AG08395 (cell line): ENCODE measurements at places on chromosomes 7 and 10.
A peak's percentile ranks its signal among the peaks of the same experiment; 100 is the strongest.

GRCh38 chr10:29951441-29951931 is 107.9 kb downstream of the JCAD start:
- DNase-seq, result no peak

DNA sequence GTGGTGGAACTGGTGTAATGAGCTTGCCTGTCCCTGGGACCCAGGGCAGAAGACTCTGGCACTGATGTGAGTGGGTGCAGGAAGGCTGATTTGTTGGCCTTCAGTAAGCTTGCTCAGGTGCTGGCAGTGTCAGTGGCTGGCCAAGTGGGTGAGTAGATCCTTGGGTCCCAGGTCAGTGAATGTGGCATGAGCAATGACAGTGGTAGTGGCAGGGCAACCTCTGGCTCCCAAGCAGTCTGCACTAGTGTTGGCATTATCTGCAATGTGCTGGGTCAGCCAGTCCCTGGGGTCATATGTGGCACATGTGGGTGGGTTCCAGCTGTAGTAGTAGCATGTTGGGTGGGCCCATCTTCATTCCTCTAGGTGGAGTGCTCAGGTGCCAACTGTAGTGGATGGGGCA is 640.9 kb upstream of the GRM3 start:
- DNase-seq, result no peak

DNA sequence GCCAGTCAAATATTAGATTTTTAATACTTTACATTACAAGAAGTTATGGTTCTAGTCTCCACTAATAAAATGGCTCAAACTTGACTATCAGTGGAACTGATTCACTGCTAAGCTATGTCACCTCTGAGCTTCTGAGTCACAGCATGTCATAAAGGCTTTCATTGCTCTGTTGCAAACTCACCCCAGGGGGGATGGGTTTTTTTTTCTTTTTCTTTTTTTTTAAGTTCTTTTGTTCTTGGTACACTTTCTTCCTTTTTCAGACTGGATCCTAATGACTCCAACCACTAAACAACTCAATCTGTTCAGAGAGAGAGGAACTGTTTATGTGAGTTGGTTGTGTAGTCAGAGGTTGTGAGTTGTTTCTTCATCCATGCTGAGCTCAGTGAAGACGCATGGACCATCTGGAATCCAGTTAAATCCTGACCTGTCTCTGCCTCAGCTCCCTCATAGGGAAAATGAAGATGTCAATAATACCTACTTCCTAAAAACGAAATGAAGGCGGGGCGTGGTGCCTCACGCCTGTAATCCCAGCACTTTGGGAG is 11.0 kb downstream of the MYOF start:
- peak; percentile 71 for DNase-seq

DNA sequence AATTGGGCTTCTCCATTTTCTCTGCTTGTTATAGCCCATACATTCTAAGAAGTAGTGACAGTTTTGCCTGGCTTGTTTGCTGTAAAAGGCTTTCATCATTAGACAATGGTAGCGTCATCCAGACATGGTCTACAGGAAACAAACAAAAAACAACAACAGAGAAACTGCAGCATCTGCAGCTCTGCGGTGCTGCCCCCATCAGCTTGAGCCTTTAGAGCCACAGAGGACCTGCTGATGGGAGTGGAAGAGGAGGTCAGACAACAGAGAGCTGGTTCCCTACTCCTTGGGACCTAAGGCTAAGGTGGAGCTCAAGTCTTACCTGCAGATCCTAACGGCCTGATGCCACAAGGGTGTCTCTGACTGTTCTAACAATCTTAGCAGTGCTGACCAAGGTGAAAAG is 3.1 kb downstream of the INA start:
- DNase-seq, result no peak

DNA sequence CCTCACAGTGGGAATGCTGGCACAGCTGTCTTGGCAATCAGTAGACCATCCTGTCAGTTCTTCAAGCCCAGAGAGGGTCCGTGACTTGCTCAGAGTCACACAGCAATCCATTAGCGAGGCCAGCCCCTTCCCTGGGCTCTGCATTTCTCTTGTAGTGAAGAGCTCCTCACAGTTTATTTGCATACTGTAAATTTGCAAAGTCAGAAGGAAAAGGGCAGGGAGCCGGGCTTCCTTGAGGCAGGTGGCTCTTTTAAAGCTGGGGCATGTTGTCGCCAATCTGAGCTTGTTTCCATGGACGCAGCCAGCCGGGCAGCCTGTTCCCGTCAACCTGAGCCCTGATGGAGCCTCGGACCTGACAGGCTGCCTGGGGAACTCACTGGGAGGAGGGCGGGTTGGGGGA is 123.4 kb downstream of the CUX1 start:
- no peak for DNase-seq

DNA sequence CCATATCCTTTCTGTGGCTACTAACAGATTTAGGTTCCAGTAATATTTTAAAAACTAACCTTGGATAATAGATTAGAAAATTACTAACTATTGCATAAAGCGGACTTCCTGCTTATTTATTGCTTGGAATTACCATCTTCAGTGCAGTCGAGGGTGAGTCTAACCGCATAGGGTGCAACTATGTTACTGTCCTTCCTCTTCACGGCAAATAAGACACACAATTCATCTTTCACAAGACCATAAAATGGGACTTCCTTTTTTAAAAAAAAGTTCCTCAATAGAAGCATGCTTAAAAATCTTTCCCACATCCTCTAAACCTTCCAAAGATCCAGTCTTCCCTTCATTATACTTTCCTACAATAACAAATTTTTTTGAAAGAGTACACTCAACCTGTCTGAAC is 2.1 kb downstream of the SLC25A40 start:
- DNase-seq, result no peak

GRCh38 chr7:107128217-107128616 is 40.6 kb upstream of the HBP1 start:
- no peak for DNase-seq

GRCh38 chr7:41448104-41448503 is 254.8 kb downstream of the INHBA start:
- no peak for DNase-seq

GRCh38 chr10:13938950-13939349 is 352.2 kb downstream of the PRPF18 start:
- DNase-seq, result peak; percentile 19

DNA sequence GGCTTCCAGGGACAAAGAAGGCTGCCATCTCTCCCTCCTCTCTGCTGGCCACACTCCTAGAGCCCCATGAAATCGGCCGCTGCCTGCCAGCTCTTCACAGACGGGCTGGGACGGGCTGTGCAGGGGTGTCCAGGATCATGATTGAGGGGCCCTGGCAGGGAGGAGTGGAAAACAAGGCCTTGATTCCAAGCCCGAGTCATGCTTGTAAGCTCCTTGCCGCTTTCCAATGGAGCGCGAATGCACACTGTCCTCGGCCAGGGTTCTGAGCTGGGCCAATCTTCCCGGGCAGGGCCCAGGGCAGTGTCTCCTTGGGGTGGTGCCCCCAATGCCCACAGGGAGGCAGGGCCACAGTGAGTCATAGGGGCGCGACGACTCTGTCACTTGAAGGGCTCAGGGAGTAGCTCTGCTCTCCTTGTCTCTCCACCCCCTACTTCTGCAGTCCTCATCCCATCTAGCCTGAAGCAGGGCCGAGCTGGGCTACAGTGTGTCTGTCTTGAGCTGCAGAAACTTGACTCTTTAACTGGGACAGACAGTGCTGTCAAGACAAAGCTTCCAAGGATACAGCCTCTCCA is 186.2 kb upstream of the SVIL start:
- DNase-seq, result peak; percentile 29

DNA sequence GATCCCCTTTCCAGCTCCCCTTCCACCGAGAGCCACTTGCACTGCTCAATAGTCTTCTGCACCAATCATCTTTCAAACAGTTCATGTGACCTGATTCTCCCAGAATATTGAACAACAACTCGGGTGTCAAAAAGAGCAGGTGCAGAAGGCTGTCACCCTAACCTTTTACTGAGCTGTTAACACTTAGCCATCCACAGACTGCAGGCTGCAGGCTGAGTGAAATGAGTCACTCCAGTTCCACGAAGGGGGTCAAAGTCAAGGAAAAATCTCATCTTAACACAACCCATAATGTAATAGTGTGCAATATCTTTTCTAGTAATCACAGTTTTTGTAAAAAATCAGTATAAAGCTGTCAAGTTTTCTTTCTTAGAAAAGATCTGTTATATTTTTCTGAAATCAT is 63.1 kb downstream of the MTPAP start:
- DNase-seq, result no peak

GRCh38 chr7:102063690-102064180 is 222.9 kb upstream of the SH2B2 start:
- DNase-seq, result no peak

GRCh38 chr10:43399320-43400310 is 9.4 kb downstream of the HNRNPF start:
- no peak for DNase-seq

- DNase-seq, result no peak
These were observed 186.2 kb downstream of the USP6NL start for GRCh38 chr10:11425296-11425610.

- peak; percentile 37 for DNase-seq
These were observed 105.0 kb upstream of the DIP2C start for GRCh38 chr10:794382-794956.

- peak; percentile 39 for DNase-seq
These were observed 40.7 kb upstream of the GJD4 start for GRCh38 chr10:35564341-35564968.

DNA sequence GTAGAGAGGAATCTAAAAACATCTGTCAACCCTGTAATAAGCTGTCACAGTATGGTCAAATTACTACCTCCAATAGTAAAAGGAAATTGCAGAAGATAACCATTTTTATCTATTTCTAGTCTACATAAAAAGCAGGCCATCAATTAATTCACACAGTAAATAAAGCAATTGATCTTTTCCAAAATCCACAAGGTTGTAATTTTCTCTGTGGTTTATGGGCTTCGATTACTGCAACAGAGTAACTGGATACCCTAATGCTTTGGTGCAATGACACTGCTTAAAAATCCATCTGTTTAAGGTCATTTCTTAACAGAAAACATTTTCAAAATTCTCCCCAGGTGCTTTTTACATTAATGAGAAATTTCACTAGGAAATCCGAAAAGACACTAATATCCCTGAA is 23.9 kb downstream of the ESYT2 start:
- DNase-seq, result no peak

DNA sequence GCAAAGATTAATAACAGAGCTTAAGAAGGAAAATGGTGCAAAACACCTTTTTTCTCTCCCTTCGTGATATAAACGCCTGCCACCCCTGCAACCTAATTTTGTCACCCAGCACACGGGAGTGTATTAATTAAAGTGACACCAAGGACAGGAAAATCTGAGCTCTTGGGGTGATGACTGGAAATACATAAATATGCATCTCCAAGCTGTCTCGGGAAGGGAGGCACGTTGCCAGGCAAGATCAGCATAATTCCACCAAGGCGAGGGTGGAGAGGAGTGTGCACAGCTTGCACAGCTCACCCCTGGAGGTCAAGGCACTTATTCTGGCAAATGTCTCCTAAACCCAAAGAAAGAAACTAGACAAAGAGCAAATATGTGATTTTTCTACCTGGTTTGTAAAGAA is 700.9 kb downstream of the GRID1 start:
- no peak for DNase-seq

DNA sequence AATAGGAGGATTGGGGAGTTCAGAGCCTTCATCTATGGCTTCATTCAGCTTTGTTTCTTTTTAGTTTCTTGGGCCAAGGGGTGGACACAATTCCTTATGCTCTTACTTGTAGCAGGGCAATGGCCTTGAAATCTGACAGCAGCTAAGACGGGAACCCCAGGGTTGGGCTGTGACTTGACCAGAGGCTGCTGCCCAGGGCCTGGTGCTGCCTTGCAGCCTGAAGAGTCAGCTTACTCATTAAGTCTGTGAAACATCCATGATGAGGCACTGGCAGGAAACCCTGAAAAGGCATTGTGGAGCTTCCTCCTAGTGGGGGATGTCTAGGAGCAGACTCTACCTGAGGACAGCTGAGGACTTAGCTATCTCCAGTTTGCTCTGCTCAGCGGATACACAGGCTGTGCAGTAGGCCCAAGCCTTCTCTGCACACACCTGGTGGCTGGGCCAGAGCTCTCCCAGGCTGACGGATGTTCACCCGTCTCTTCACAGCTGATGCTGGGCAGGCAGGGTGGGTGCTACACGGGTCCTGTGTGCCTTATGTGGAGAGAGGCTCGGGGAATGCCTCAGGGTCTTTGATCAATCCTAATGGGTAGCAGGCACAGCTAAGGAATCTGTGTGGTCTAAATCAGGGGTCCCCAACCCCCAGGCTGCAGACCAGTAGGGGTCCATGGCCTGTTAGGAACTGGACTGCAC is 17.8 kb downstream of the CXCL12 start:
- no peak for DNase-seq

DNA sequence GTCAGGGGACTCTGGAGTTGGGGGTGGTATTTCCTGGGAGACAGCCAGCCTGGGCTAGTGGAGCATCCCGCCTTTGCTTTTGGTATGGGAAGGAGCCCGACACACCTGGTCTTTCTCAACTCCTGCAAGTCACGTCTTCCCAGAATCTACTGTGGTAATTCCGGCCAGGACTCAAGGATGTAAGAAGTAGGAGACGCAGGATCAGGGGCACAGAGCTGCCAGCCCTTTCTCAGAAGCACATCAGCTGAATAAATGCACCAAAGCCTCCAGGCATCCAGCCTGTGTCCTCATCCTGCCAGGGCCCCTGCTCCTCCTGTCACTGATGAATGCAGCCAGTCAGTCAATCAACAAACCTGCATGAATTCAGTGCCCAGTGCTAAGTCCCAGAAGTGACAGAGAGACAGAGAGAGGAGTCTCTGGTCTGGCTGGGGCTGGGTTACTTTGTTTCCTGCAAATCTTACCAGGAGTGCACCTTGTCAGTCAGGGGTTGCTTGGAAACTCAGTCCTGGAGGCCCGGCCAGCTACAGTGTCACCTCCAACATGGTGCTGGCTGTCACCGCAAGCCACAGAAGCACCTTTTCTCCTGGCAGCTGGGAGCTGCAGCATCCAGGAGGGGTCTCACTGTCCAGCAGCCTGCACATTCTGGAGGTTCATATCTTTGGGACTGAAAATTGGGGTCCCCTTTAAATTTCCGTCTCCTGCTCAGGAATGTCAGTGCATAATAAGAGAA is 101.8 kb downstream of the PTPRE start:
- no peak for DNase-seq

DNA sequence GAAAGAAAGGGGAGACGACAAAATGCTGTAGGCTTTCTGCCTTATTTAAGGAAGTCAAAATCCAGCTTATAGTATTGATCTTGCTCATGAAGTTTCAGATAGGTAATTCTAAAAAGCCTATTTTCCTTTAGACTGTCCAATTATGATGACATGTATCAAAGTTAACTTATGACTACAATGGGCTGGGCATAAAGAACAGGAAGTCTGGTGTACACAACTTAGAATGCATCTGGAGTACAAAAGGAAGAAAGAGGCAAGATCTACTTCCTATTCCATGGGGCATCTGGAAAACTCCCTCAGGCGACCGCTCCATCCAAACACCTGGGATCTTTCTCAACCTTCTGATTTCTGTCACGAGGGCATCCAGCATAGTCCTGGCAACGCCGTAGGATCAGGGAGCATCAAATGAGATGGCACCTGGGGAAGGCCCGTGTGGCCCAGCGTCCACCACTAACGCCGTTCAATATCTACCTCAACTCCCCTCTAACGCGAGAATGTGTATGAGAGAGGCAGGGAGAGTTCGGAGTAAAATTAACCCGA is 512 bp downstream of the FAM24B start:
- peak; percentile 19 for DNase-seq
